ENCODE measurements at places on chromosomes 12 and 14.

DNA sequence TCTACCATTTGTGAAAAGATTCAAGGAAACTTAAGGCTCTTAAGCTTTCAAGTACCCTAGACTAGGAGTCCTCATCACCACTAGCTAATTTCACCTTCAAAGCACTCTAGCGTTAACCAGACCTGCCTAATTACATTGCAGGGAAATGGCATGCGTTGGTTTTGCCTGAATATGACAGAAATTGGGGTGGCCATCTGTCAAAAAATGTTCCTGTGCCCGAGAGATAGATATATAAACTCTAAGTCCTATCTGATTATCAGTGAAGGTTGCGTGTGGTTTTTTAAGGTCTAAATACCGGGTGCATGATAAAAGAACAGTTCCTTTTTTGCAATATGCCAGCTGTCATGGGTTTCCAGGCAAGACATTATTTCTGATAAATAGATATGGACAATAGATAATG, 48.3 kb downstream of the SPRING1 start:
- DNase-seq = no peak

DNA sequence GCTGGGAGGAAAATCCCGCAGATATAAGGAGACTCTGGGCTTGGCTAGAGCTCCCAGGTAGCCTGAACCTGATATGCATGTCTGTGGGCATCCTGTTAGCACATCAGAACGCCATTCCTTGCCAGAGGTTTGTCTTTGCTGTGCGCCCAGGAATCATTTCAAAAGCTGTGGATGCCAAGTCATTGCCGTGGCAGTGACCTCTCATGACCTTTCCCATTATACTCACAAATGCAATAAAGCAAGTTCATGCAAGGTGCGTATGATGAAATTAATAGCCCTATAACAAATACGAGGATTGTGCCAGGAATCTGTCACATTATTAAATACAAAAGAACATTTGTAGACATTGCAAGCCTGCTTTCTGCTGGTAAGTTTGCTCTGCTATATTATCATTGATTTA, 229.1 kb upstream of the PELI2 start:
- DNase-seq = no peak

- DNase-seq = no peak
Measured at GRCh38 chr14:68361231-68361630, 431.6 kb downstream of the ZFP36L1 start.

- no peak for DNase-seq
Measured at GRCh38 chr12:95291501-95291900, 73.9 kb downstream of the VEZT start.

GRCh38 chr14:93731753-93732152, 56.5 kb downstream of the PRIMA1 start:
- no peak for DNase-seq

DNA sequence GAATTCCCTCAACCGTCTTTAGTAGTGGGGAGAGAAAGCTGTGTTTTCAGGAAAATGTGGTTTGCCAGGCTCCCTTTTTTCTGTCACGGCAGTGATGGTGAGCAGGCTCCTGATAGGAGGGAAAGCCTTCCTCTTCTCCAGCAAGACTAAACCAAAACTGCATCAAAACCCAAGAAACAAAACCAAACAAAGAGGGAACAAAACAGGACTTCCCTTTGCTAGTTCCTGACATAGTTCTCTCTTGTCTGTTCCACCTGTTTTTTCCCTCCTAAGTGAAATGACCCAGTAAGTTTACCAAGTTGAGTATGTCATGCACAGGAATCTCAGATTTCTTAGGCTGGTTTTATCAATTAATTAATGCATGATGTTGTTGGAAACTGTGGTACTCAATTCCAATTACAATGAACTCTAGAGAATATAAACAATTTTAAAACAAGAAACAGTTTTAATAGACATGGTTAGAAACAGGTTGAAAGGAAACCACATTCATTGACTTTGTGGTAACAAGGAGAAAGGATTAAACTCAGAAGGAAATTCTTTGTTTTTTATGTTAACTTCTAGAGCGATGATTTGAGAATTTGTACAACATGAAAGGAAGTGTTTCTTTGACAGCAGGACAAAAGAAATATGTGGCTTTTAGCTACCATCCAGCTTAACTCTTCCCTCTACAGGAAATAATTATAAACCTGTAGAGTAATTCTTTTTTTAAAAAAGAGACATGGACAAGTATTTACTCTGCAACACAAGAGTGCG, 23.0 kb upstream of the CSRP2 start:
- no peak for DNase-seq

GRCh38 chr14:64764641-64765520, 60.7 kb downstream of the PLEKHG3 start:
- peak; percentile 30 for DNase-seq

DNA sequence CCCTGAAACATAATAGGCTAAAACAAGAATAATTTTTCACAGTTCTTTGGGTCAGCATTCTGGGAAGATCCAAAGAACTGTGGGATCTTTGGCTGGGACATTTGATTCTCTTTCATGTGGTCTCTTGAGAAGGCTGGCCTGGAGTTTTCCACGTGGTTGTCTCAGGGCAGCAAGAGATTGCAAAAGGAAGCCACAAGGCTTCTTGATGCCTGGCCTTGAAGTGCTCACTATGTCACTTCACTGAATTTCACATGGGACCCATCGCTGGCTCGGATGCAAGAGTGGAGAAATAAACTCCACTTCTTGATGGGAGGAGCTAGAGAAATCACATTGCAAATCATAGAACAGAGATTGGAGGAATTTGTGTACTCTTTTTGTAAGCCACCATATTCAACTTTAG, 343.4 kb downstream of the MED13L start:
- DNase-seq = no peak

DNA sequence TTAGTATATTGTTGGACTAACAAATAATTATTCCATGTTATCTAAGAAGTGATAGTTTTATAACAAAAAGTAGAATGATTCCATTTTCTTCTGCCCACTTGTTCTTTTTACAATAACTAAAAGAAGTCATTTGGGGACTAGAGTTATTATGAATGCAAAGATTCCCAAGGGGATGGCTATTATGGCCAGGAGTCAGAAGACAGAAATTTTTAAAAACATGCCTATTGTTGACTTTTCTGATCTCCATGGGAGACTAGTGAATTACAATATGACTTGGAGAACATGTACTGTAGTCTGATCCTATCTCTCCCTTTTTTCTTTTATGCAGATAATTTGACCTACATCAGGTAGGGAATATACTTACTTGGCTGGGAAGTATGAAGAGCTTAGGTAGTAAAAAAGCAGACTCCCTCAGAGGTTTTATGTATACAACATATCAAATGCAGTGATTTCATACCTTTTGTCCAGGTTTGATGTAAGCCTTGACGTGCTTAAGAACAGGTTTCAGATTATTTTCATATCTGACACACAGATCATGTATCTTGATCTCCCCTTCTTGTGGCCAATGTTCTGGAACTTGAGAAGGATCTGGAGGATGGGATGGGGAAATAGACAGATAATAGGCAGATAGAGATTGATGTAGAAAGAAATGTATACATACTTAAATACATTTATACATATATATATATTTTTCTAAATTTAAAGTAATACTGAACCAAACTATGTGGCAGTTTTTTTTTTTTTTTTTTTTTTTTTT, 41.0 kb upstream of the KCNJ8 start:
- DNase-seq = no peak

GRCh38 chr14:59175404-59175803, 13.1 kb upstream of the DAAM1 start:
- DNase-seq = no peak

DNA sequence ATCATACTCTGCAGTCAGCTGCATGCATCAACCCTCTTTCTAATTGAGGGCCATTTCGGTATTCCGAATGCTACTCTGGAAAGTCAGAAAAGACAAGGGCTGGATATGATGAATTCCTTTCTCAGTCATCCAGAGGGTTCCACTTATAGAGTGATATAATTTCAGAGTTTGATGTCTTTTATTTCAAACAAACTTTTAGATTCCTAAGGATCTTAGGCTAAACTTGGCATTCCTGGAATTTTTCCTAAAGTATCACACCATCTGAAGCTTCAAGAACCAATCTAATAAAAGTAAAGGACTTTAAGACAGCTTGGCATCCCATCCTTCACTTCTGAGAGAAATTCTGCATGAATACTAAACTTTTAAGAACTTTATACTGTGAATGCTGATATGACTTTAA, 69.3 kb upstream of the KCNJ8 start:
- DNase-seq = no peak

DNA sequence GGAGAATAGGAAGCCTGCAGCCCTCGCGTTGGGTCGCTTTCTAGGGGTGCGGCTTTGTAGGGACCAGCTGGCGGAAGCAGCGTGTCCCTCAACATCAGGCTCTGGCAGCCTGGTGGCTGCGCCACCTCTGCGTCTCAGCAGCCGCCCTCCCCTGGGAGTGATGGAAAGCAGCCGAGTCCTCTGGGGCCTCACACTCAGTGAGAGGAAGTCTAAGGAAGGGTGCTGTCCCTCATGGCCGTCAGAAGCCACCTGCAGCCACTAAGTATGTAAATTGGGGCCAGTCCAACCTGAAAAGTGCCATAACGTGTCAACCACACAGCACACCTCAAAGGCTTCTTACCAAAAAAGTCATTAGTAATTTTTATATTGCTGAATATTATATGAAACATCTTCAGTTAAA, 80.3 kb downstream of the WDR20 start:
- DNase-seq = no peak

DNA sequence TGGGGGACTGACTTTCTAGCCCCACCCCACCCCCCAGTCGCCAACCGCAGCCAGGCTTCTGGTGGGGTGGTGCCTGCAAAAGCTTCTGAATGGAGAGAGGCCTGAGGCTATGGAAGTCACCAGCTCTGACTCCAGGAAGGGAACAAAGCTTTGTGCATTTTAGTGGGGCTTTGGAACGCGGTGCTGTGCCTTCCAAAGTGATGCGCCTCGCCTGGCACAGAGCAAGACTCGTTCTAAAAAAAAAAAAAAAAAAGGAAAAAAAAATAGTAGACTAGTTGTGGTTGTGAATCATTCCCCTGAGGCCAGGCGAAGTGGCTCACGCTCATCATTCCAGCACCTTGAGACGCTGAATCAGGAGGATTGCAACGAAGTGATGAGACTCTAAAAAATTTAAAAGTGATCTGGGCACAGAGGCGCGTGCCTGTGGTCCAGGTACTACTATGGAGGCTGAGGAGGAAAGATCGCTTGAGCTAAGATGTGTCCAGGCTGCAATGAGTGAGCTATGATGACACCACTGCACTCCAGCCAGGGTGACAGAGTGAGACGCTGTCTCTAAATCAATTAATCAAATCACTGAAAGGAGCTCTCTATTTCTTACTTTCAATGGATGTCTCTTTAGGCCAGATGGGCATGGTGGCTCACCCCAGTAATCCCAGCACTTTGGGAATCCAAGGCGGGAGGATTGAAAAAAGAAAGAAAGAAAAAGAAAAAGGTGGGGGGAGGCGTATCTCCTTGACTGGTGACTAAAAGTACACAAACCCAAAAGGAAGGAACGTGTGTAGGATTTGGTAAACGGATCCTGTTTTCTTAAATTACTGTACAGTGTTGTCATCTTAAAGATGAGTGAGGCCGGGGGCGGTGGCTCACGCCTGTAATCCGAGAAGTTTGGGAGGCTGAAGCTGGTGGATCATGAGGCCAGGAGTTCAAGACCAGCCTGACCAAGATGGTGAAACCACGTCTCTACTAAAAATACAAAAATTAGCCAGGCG, 259.6 kb upstream of the ALG10B start:
- no peak for DNase-seq

DNA sequence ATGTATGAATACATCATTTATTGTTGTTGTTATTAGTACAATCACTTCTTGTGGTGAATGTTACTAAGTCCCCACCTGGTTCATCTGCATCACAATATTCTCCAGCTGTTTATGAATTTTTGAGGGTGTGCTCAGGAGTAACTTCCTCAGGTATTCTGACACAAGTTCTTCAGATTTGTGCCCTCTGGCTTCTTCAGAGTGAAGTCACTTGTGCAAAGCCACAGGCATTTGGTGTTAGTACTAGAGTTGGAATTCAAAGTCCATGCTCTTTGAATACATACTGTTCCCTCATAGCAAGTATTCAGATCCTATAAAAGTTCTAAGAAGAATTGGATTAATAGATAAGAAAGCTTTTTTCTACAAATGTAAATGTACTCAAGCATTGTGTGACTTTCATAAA, 150.3 kb upstream of the AVPR1A start:
- no peak for DNase-seq

DNA sequence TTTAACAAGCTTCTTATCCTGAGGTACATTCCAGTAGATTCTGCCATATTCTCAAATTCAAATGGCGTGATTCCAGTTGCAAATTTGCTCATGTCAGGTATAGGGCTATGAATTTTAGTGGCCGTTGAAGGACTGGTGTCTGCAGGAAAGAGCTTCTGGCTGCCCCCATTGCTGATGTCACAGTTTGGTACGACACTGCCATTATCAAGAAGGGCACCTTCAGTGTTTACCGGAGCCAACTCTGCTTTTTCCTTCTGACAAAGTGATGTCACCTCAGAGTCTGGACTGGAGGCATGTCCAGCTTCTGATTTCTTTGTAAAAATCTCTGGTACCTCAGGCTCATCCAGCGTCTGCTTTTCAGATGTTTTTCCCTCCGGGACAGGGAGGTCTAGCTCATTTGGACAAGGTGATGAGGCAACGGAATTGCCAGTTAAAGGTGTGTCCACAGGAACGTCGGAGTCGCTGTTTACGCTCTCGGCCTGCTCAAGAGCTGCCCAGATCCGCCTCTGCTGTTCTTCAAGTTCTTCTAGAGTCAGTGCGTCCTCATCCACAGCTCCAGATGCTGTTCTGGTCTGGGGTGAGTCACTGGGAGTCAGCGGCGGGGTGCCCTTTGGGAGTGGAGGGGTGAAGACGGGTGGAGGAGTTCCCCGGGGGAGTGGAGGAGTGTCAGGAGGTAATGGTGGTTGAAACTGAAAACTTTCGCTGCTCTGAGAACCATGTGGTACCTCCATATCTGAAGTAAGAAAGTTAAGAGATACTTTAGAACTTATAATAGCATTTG, 27.0 kb downstream of the ZCCHC8 start:
- no peak for DNase-seq

DNA sequence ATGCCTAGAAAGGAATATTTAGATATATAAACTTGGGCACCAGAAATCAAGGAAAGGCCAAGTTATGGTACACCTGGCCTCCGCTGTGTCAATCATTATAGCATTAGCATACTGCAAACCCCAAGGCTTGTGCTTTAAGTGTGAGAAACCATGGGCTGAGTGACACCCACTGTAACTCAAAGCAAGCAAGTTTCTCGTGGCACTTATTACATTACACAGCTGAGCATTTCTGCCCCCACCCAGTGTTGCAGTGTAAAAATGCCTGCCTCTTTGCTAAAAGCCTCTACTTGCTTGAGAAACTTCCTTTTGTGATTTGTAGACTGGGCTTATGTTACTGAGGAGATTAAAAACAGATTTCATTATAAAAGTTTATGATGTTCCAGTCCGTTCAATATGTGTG, 122.0 kb downstream of the TGFB3 start:
- no peak for DNase-seq

- no peak for DNase-seq
Measured at GRCh38 chr12:25463005-25463404, 90.1 kb downstream of the LMNTD1 start.

- DNase-seq = no peak
Measured at GRCh38 chr12:89678225-89678624, 30.4 kb downstream of the ATP2B1 start.

GRCh38 chr12:108375986-108376663, 37.0 kb upstream of the CMKLR1 start:
- DNase-seq = no peak
